ENCODE measurements at places on chromosomes 2 and 18.
A peak's percentile ranks its signal among the peaks of the same experiment; 100 is the strongest.

DNA sequence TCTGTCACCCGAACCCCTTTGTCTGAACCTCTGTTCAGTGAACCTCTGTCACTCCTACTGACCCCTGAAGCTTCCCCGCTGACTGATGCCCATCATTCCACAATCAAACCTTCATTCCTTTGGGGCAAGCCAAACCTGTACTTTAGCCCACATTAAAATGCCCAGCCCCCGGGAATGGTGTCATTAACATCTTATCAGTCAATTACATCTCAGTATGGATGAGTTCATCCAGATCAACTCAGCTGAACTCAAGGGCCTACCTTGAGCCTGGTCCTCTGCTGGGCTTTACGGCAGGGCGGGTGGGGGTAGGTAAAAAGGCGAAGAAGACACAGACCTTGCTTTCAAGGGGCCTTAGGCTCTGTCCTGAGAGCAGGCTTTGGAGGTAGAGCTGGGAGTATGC, 154.4 kb upstream of the SMAD2 start:
- DNase-seq = no peak

DNA sequence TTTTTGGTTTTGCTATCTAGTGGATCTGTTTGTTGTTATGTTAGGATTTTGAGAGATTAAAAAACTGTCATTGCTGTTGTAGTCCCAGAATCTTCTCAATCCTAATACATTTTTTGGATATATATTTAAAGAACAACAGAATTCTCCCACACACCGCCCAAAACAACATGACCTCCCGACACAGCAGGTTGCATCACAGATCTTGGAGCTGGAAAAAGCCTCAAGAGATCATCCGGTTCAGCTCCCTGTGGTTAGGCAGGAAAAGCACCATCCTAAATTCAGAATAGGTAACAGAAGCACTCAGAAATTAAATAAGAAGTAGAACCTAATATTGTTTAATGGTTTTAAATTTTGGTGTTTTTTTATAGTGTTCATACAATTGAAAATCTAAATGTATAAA, 251.4 kb upstream of the STON1 start:
- no peak for DNase-seq

- DNase-seq = no peak
Measured at GRCh38 chr2:3638456-3638810, 19.6 kb upstream of the ALLC start.

DNA sequence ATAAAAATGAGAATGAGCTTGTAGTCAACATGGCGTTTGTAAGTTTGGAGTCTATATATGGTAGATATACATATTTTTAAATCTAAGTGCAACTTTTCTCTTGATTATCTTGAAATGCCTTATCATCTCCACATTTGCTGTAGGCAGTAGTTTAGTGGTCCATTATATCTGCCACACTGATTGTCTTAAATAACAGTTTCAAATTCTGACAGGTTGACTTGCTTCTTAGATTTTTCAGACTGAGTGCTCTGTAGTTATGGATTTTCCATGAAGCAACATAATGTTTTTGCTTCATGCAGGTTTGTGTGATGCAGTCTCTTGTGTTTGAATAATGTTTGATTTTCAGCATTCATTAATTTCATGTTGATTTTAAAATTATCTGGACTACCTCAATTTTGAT, 12.3 kb downstream of the PARD3B start:
- DNase-seq = no peak

DNA sequence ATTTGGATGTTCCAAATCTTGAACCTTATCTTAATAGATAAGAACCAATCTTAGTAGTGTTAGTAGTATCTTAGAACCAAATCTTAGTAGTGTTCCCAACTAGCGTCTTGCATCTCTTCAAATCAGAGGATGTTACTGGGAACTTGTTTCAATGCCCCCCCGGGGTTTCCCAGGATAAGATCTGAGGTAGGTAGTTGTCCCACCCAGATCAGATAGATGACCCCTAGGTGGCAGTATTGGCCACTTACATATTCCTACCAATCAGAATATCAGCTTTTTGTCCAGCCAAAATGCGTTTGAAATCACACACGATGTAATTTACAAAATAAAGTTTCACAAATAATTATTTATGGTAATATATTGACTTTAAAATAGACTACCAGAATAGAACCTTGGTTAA, 314.8 kb downstream of the MBD2 start:
- DNase-seq = no peak

DNA sequence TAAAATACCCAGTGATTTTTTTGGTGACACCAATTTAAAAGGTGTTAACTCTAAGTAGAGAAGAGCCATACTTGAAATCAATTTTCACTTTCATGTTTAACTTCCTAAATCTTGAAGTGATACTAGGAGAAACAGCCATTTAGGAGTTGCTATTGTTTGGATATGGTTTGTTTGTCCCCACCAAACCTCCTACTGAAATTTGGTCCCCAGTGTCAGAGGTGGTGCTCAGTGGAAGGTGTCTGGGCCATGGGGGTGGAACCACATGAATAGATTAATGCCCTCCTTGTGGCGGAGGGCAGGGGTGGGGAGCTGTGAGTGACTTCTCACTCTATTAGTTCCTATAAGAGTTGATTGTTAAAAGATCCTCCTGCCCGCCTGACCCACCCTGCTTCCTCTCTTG, 377.9 kb downstream of the DLGAP1 start:
- no peak for DNase-seq

DNA sequence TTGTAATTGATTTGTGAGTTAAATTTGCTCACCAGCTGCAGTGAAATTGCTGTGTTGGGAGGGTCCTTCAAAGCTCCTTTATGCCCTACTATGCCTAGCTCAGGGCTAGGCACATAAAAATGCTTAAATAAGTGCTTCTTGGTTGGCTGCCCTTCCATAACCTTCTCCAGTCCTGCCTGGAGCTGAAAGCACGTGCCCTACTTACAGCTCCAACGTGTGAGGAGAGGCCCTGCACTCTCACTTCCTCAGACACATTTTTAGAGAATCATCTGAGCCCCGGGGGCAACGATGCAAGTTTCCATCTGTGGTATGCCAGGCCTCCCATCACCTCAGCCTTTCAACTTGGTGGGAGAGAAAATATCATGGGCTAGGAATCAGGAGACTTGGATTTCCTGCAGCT, 202.7 kb downstream of the BCL11A start:
- DNase-seq = no peak

DNA sequence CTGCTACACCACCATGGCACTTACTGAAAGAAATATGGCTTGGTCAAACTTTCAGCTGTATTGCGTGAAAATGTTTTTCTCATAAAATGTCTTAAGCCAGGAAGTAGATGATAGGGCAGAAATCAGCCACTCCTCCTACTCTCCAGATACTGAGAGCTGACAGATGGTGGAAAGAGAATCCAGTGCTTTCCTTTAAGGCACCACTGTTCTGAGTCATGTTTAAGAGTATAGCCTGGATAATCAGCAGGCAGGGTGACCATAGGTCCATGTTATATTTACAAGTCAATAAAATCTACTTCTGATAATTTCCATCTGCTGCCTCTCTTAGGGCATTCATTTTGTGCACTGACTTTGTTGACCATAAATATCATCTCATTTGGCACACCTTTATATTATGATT, 21.9 kb downstream of the ARPC2 start:
- DNase-seq = no peak

- no peak for DNase-seq
Measured at GRCh38 chr2:172993139-172993538, 82.5 kb upstream of the MAP3K20 start.

DNA sequence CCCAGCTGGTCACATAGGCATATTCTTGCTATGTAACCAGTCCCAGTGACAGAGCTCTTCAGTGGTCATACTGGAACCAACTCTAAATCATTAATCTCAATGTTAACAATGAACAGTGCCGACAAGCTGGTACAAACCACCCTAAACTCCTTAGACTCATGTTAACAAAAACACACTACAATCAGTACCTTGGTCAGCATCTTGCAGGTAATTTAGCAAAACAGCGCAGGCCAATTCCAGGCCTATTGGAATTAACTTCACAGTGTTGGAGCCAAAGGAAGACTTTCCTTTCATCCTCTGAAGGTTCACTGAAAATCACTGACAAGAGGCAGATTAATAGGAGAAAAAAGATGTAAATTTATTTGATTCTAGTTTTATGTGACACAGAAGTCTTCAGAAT, 396.4 kb downstream of the PIK3C3 start:
- DNase-seq = no peak

GRCh38 chr2:209956271-209956670, 46.2 kb upstream of the RPE start:
- DNase-seq = no peak

- no peak for DNase-seq
Measured at GRCh38 chr2:241142063-241142462, 7.2 kb downstream of the PASK start.

DNA sequence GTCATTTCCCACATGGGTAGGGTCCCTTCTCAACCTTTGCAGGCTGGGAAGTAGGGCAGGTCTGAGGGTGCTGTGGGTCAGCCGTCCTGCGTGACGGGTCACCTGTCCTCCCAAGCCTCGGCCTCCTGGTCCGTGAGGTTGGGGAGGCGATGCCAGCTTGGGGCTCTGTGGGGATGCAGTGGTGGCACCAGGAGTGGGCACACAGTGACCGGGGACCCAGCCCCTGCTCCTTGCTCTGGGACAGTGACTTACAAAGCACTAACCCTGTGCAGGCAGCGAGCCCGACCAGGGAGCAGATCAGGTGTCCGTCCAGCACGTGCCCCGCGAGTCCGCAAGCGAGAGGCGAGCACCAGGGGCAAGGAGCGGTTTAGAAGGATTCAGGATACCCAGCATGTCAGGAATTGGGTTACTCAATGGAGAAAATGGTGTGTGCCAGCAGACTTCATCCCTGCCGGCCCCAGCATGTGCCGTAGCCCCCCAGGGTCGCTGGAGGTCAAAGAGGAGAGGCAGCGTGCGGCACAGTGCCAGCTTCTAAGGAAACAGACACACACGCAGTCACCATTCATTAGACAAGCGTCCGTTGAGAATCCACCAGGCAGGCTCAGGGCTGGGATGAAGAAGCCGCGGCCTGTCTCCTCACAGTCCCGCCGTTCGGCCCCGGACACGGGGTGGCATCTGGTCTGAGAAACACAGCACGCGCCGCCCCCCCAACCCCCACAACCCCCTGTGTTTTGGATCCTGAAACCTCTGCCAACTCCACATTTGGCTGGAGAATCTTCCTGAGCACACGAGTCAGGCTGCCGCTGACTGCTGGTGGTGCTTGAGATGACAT, 11.7 kb downstream of the COLEC11 start:
- DNase-seq = no peak

DNA sequence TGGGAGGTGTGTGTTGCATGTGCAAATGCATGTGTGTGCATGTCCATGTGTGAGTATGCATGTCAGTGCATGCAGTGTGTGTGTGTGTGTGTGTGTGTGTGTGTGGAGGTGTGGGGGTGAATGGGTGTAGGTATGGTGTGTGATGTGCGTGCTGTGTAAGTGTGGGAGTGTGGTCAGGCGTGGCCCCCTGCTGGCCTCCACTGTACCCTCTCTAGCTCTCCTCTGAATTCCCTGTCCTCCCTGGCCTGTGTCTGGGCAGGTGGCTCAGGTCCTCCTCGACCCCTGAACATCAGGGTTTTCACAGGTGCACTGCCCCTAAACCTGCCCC, 230.2 kb downstream of the CELF4 start:
- DNase-seq = no peak

- peak; percentile 49 for DNase-seq
Measured at GRCh38 chr18:74498712-74499627, 2.8 kb downstream of the CNDP2 start.

GRCh38 chr2:197137231-197137630, 173.3 kb downstream of the ANKRD44 start:
- no peak for DNase-seq

GRCh38 chr18:7132356-7133150, 15.0 kb upstream of the LAMA1 start:
- DNase-seq = no peak

- no peak for DNase-seq
Measured at GRCh38 chr2:9693196-9693491, 62.3 kb upstream of the YWHAQ start.

DNA sequence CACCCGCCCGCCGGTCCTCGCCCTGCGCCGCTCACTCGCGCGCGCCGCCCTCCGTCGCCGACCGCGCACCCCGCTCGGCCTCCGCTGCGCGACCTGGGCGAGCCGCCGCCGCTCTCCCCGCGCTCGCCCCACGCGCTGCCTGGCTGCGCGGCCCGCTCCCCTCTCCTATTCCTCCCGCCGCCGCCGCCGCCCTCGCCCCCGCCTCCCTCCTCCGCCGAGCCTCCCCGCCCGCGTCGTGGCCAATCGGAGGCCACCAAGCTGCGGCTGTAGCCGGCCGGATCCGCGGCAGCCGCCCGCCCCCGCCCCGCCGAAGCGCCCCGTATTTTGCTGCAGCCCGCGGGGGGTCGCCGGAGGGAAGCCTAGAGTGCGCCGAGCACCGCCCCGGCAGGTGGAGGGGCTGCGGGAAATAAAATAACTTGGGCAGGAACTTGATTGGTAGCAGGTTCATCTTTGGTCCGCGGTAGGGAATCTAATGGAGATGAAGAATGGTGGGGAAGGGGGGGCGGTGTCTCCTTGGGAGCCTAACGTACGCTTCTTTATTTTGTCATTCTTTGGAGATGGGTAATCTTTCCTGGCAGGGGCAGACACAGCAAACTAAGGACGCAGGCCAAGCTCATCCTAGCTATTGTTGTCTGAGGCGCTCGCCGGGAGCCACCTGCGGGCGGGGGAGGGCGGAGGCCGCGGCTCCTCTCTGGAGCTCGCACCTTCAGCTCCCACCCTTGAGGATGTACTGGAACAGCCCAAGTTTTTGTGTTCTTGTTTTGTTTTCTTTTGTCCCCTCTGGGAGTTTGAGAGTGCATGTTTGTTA, 1.1 kb upstream of the CDH2 start:
- no peak for DNase-seq

GRCh38 chr2:102141970-102142828, at the start of gene IL1R1:
IL1R1 (plus strand) TSS chr2:102142746; CDS start chr2:102157725, 14,979 bp downstream.
- no peak for DNase-seq

- DNase-seq = no peak
Measured at GRCh38 chr2:215036314-215036713, 102.1 kb downstream of the ABCA12 start.

DNA sequence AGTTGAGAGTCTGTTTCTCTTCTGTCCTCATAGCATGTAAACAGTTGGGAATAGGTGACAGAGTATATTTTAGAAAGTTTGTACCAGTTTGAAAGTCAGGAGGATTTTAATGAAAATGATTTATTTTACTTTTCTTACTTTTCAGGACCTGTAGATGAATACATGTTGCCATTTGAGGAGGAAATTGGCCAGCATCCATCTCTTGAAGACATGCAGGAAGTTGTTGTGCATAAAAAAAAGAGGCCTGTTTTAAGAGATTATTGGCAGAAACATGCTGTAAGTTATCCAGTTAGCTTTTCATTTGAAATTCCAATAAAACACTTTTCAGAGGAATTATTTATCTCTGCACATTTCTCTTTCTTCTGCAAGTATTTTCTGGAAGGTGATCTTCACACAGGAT, 81.1 kb downstream of the ACVR2A start:
- DNase-seq = no peak

- no peak for DNase-seq
Measured at GRCh38 chr2:5590886-5591285, 101.3 kb upstream of the SOX11 start.

DNA sequence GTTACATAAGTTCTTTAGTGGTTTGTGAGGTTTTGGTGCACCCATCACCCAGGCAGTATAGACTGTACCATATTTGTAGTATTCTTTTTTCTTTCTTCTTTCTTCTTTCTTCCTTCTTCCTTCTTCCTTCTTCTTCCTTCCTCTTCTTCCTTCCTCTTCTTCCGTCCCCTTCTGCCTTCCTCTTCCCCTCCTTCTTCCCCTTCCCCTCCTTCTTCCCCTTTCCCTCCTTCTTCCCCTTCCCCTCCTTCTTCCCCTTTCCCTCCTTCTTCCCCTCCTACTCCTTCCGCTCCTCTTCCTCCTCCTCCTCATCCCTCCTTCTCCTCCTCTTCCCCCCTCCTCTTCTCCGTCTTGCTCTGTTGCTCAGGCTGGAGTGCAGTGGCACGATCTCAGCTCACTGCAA, 41.6 kb downstream of the CAB39 start:
- no peak for DNase-seq

All from stimulated activated CD8-positive, alpha-beta memory T cell treated with anti-CD3 and anti-CD28 coated beads, Interleukin-15, amount 100 ng/mL, for 24 hours (primary cell).